ENCODE measurements at places on chromosomes 6 and 20.

- no peak for DNase-seq
These were observed 648 bp upstream of the RBBP8NL start for GRCh38 chr20:62428002-62428372.

- no peak for DNase-seq
These were observed 154.6 kb downstream of the RFPL4B start for GRCh38 chr6:112501705-112502104.

GRCh38 chr6:33492093-33492492 lies 37.7 kb downstream of the ZBTB9 start:
- no peak for DNase-seq

- no peak for DNase-seq
These were observed 150.1 kb downstream of the ELOVL4 start for GRCh38 chr6:79797163-79797764.

- DNase-seq: no peak
These were observed 25.3 kb upstream of the RIPOR2 start for GRCh38 chr6:24960991-24961475.

- no peak for DNase-seq
These were observed 34.9 kb downstream of the ANGPT4 start for GRCh38 chr20:881051-881782.

DNA sequence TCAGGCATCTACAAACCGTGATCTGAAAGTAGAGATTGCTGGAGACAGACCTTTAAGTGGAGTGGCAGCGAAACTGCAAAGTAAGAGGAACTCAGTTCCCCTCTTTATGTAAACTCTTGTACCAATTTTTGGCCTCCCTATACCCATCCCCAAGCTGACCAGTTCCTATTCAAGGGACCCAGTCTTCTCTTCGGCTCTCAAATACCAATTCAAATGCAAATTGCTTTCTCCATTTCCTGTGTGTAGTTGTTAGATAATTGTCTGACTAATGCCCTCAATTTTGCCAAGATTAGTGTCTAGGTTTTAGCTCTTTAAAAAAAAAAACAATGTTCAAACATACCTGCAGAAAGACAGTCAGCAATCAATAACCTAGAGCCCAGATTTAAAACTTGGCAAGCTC lies 150.9 kb downstream of the EYA4 start:
- no peak for DNase-seq

All from activated T-helper 1 cell treated with anti-CD3 and anti-CD28 coated beads, Interleukin-12 subunit alpha, Interleukin-12 subunit beta, Interleukin-2, Interleukin-4 antibody, amounts not matched to agents 30 ng/mL and 10 ng/mL and 1 ng/mL, durations not matched to agents 14 hours and 24 hours and 36 hours (primary cell).